ENCODE measurements at places on chromosomes 11 and 22.

DNA sequence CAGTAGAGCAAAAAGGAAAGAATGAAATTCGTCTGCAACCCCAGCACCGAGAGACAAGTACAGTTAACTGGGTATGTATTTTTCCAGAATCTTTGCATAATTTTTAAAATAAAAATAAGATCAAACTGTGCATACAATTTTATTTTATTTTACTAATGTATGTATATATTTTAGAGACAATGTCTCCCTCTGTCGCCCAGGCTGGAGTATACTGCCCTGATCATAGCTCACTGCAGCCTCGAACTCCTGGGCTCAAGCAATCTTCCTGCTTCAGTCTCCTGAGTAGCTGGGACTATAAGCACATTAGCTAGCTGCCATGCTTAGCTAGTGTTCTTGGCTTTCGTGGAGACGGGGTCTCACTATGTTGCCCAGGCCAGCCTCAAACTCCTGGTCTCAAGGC, 18.8 kb upstream of the DRD2 start:
- no peak for DNase-seq

DNA sequence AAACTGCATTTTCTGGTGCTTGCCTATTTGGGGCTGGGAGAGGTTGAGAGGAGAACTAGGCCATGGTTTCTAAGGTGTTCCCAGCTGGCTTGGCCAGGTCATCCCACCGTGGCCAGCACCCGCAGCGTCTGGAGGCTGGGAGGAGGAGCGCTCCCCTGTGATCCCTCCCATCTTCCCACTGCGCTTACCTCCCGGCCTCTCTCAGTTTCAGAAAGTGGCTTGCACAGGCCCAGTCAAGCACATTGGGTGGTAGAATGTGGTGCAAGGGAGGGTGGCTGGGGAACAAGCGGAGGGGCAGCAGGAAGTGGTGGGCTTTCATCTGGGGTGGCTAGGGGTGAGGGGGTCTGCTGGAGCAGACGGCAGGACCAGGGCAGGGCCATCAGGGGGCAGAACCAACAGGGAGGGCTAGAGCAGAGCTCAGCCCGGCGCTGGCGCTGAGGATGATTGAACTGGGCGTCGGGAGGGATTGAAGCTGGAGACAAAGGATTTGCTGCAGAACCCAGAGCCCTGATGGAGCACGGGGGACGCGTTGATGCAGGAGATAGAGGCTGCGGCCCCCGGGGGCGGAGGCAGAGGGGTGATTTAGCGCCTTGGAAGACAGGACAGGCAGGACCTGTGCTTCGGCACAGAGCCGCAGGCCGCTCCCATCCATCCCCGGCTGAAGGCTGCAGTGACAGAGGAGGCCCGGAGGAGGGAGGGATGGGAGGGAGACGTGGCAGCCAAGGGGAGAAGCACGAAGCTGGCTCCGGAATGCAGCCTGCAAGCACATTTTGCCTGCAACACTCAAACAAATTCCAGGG, 76.0 kb downstream of the TRIM29 start:
- DNase-seq: no peak

DNA sequence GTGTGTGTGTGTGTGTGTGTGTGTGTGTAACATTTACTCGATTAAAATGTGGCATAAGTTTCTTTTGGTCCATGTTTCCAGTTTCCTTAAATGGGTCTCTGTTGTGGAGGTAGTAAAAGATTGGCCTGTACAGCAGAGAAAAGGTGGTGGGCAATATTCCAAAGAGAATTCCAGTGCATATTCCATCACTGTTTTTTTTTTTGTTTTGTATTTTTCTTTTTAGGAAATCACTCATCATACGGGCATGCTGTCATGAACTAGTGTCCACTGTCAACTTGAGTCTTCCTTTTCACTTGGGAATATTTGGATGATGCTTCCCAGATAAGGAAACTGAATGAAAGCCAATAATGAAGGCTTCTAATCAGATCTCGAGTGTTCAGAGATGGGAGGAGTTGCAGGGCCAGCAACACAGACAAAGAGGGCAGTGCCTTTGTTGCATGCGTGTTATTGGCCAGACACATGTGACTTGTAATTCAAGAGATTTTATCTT, 95.2 kb upstream of the PDGFD start:
- DNase-seq: no peak

- DNase-seq: no peak
Observed at GRCh38 chr11:91871791-91872190, 352.8 kb upstream of the FAT3 start.

- no peak for DNase-seq
Observed at GRCh38 chr22:38849811-38850210, 6.0 kb upstream of the NPTXR start.

GRCh38 chr11:94604482-94604881, 37.3 kb downstream of the PIWIL4 start:
- no peak for DNase-seq

DNA sequence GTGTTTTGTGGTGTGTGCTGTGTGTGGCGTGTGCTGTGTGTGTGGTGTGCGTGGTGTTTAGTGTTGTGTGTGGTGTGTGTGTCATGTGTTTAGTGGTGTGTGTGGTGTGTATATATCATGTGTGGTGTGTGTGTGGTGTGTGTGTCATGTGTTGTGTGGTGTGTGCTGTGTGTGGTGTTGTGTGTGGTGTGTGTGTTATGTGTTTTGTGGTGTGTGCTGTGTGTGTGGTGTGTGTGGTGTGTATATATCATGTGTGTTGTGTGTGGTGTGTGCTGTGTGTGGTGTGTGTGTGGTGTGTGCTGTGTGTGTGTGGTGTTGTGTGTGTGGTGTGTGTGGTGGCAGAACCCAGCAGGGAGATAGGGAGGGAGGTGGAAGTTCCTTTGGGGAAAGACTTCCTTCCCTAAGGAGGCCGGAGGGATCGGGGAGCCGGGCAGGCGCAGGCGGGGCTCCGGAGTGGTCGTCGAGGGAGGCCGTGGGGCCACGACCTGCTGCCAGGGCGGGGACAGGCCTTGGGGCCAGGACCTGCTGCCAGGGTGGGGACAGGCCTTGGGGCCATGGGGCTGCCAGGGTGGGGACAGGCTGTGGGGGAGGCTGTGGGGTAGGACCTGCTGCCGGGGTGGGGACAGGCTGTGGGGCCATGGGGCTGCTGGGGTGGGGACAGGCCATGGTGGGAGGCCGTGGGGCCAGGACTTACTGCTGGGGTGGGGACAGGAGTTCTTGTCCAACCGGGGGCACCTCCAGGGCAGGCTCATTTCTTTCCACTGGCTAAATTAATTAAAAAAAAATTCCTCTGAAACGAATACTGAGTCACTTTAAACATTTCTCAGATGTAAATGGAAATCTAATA, 15.2 kb downstream of the PIM3 start:
- no peak for DNase-seq

- DNase-seq: no peak
Observed at GRCh38 chr11:92376146-92376599, 151.6 kb downstream of the FAT3 start.

DNA sequence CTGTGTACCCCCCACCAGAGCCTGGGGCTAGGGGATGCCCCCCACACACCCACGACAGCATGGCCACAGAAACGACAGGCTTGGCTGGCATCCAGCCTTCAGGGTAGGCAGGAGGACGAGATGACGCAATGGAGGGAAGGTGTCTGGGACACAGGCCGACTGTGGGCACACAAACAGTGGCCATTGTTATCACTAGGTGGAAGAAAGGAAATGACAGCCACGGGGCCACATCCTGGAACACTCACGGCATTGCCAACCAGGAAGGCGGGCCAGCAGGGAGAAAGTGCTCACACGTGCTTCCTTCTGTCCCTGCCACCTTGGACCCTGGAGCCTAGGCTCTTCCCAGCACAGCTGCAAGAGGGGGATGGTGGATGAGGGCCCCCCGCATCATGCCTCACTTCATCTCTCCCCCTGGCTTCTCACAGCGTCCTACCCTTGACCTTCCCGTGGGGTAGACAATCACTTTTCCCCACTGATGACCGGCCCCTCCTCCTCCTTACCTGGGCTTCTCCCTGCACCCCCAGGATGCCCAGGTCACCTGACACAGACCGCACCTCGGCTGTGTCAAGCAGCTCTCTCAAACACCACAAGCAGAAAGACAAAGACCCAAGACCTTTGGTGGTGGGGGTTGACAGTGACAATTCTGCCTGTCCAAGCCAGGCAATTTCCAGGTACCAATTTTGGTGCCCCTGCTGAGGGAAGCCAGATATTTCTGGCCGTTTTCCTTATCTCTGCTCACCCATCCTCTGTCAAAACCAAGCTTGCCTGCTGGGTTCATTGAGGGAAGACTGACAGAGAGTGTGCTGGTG, 8.6 kb downstream of the PLA2G6 start:
- no peak for DNase-seq

DNA sequence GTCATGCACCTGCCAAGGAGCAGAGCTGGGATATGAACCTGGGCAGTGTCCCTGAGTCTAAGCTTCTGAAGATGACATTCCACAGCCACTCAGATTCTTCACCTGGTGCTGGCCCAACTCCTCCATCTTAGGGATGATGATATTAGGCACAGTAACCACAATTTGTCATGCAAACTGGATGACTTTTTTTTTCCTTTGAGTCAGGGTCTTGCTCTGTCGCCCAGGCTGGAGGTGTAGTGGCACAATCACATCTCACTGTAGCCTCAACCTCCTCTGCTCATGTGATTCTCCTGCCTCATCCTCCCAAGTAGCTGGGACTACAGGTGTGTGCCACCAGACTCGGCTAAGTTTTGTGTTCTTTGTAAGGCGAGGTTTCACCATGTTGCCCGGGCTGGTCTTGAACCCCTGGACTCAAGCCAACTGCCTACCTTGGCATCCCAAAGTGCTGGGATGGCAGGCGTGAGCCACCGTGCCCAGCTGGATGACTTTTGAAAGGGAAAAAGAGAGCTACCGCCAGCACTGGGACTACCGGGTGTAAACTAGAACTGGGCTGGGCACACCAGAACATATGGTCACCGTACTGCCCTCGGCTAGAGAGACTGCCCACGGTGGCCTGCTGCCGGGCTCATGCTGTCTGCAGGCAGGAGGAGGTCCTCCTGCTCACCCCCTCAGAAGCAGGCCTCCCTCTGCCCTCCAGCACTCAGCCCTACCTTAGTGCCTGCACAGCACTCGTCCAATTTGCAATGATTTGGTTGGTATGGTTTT, 77.7 kb downstream of the NAT10 start:
- DNase-seq: no peak

GRCh38 chr11:103618528-103618927, 417.9 kb upstream of the DDI1 start:
- DNase-seq: no peak
